ENCODE measurements at places on chromosomes 4 and X.

DNA sequence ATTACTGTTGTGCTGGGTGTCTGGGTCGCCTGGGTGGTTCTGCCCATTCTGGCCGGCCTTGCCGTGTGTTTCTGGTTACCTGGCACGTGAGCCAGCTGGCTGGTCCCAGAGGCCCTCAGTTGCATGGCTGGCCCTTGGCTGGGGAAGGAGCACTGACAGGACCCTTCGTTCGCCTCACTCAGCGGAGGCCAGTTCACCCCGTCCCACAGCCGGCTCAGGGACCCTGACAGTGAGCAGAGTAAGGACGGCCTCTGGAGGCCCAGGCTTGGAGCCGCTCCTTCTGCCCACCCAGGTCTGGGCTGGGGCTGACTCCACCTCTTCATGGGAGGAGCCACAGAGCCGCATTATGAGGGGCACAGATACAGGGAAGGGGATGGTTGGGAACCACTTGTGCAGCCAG is 20.3 kb upstream of the HGFAC start:
- DNase-seq, result no peak

GRCh38 chr4:38453253-38453881 is 210.6 kb upstream of the KLF3 start:
- DNase-seq, result no peak

DNA sequence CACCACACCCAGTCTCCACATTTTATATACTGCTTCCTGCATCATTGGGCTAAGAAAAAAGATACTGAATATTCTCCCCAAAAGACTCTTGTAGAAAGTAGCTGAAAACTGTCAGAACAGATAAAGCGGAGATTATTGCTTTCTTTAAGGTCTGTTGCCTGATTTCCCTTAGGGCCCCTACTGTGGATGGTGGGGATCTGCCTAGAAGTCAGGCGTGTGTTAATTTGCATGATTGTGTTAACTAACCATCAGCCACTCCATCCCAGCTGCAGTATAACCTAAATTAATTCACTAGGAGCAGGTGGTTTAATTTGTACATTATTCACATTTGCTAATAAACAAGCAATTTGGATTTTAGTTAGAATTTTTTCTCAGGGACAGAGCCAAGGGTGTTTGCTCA is 360.3 kb downstream of the FBXW7 start:
- no peak for DNase-seq

DNA sequence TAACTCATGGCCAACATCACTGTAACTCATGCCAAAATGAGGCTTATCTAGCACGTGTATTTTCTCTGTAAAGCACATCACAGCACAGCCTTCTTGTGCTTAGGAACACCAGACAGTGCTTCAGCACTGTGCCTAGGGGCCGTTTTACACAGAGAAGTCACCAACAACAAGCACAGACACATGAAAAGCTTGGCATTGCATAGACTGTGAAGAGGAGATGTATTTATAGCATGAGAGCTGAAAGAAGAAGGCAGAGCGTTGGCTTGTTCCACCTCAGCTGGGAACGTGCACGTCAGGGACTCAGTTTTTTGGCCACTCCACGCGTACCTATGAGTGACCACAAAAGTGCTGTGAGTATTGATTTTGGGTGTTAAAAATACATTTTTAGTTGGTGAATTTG is 116.3 kb upstream of the SFRP2 start:
- no peak for DNase-seq

- DNase-seq, result no peak
These were observed 367.2 kb downstream of the BMPR1B start for GRCh38 chr4:95124906-95125504.

DNA sequence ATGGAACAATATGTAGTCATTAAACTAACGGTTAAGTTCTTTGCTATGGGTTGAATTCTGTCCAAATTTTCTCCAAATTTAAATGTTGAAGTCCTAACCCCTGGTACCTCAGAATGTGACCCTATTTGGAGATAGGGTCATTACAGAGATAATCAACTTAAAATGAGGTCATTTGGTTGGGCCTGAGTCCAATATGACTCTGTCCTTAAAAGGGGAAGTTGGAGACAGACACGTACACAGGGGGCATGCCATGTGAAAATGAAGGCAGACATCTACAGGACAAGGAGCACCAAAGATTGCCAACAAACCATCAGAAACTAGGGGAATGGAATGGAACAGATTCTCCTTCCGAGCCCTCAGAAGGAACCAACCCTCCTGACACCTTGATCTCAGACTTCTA is 492.0 kb upstream of the FTHL17 start:
- DNase-seq, result no peak

DNA sequence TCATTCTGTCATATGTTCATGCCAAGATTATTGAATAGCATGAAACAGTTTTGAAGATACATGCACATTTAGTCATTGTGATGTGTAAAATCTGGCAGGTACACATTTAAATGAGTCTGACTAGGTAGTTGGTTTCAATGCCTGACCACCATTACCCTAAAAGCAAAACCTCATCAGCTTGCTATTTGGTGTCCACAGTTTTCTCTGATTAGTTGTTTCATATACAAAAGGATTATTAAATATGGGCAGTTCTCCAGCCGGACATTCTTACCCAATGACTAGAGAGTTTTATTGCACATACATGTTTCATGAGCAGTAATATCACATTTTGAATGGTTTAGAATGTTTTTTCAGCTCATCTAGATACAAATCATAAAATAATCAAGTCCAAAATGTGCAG is 23.7 kb downstream of the DCHS2 start:
- DNase-seq, result no peak

DNA sequence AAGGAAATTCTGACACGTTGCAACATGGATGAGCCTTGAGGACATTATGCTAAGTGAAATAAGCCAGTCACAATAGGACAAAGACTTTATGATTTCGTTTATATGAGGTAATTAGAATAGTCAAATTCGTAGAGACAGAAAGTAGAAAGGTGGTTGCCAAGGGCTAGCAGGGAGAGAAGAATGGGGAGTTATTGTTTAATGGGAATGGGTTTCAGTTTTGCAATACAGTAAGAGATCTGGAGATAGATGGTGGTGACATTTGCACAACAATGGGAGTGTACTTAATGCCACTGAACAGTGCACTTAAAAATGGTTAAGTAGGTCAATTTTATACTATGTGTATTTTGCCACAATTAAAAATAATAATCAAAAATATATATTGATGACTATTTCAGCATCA is 43.4 kb upstream of the TMEM154 start:
- no peak for DNase-seq

GRCh38 chr4:95045429-95045828 is 287.7 kb downstream of the BMPR1B start:
- no peak for DNase-seq

DNA sequence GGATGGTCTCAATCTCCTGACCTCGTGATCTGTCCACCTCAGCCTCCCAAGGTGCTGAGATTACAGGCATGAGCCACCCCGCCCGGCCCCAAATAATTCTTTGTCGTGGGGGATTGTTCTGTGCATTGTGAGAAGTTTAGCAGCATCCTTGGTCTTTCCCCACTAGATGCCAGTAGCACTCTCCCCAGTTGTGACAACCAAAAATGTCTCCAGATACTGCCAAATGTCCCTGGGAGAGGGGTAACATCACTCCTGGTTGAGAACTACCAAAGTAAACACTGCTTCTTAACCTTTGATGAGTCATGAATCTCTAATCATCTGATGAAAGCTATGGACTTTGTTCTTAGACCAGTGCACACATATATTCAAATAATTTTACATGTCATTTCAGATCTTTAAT is 90.7 kb upstream of the BRS3 start:
- no peak for DNase-seq

DNA sequence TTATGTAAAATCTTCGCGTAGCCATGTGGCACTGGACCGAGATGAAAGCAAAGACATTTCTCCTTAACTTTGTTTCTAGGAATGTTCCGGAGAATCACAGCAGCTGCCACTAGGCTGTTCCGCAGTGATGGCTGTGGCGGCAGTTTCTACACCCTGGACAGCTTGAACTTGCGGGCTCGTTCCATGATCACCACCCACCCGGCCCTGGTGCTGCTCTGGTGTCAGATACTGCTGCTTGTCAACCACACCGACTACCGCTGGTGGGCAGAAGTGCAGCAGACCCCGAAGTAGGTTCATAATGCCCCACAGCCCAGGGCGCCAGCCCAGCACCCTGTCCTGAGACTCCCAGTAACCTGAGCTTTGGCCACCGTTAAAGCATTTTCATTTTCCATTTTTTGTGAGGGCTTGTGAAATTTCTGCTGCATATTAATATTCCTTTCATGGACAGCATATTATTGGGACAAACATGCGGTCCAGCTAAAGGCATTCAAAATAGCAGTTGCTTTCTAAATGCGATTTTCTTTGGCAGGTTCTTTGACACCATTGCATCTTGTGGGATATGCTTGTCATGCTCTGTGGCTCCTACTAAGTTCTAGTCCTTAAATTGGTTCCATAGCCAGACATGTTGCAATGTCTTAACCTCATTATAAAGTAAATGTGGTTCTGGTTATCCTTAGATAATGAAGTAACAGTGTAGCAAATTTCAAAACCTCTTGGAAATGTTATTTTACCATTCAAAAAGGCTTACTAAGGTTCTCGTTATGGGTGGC is 49.1 kb upstream of the MSANTD1 start:
- DNase-seq, result no peak

DNA sequence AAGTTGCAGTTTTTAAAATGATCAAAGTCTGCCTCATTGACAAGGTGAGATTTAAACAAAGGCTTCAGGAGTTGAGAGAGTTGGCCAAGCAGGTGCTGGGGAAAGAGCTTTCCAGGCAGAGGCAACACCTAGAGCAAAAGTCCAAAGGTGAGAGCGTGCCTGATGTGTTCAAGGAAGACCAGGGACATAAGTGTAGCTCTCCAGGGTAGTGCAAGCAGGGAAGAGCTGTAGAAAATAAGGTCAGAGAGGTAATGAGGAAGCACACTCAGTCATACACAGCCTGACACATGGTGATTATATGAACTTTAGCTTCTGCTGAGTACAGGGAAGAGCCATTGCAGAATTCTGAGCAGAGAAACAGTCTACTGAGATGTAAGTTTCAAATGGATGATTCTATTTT is 265.0 kb upstream of the NWD2 start:
- no peak for DNase-seq

DNA sequence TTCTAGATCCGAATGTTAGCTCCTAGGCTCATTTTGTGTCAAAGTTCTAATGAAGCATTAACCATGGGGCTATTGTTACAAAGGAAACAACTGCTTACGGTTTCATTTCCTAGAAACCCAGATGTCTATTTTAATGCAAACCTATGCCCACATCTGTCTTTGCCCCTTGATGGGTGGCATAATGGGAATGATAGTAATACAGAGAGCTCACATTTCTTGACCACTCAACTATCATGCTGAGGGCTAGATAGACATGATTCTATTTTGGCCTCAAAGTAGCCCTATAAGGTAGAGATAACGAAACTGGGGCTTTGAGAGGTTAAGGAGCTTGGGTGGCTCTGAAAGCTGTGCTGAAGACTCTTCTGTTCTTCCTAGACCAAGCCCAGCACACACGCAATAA is 1.9 kb downstream of the TLR7 start:
- no peak for DNase-seq

DNA sequence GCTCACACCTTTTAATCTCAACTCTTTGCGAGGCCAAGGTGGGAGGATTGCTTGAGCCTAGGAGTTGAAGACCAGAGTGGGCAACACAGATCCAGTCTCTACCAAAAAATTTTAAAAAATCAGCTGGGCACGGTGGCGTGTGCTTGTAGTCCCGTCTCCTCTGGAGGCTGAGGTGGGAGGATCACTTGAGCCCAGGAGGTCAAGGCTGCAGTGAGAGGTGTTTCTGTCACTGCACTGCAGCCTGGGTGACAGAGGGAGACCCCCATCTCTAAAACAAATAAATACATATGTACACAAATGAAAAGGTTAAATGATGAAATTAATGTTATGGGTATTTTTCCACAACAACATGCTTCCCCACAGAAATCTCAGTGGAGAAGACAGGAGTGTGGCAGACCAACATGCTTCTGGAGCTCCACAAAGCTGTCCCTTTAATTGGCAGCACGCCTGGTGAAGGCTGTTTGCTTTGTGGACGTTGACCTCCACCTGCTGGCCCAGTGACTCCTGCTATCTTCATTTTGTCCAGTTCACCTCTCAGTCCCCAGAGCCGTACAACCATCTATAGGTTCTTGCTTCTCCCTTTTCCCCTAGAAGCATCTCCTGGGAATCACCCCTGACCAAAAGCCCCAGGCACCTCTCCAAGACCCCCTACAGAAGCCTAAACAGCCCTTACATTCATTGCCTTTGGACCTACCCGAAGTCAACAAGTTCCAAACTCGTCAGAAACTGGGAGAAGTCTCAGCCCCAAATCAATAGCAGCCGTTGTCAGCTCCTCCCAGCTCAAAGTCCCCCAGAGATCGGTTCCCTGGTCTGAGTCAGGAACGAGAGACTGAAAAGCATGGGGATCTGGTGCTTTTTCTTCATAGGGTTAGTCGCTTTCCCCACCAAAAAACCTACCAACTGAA is 36.4 kb upstream of the CD99 start:
- DNase-seq, result no peak

DNA sequence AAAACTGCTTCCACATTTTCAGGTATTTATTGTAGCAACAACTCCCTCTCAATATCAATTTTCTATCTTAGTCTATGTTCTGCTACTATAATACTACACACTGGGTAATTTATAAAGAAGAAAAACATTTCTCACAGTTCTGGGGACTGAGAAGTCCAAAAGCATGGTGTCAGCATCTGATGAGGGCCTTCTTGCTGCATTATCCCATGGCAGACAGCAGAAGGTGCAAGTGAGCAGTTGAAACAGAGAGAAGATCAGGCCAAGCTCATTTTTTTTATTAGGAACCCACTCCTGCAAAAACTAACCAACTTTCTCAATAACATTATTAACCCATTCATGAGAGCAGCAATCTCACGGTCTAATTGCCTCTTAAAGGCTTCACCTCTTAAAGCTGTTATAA is 376.0 kb downstream of the RAB28 start:
- DNase-seq, result no peak

GRCh38 chrX:65687367-65687766 is 19.9 kb downstream of the MSN start:
- DNase-seq, result no peak

- DNase-seq, result no peak
These were observed 51.9 kb downstream of the UBQLN2 start for GRCh38 chrX:56615282-56615681.

DNA sequence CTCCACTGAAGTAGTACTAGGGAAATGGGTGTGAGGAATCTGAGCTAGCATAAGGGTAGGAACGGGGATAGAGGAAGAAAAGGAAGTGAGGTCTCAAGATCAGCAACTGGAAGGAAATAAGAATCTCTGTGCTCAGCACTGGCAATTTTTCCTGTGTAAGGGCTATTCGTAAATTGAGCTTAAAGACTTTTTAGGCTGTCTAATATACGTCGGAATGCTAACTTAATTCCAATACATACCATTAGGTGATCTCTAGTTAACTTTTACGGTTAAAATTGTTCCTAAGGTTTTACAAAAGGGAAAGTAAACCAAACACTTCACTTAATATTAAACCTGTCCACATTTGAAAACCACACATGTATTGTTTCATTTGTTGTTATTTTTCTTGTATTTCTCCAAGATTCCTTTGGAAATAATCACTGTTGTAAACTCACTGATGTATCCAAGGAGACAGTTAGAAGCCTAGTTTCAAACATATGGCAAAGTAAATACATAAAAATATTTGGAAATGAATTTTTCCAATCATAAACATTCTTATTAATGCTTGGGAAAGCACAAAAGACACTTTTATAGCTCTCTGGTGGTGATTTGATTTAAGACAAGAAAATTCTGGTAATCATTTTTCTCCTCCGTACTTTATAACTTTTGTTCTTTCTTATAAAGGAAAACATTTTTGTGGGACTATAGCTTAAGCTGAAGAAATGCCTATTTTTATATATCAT is 28.1 kb upstream of the HPGDS start:
- no peak for DNase-seq

All from stimulated activated CD4-positive, alpha-beta T cell treated with anti-CD3 and anti-CD28 coated beads, Interleukin-1b, Interleukin-23, amount 100 ng/mL, for 1 hour (primary cell).